ENCODE measurements at places on chromosomes 7 and 10. TPM values are rescaled to one million over a fixed set of nuclear protein-coding genes. Genes with fewer than 3 reads are reported as not detected.

DNA sequence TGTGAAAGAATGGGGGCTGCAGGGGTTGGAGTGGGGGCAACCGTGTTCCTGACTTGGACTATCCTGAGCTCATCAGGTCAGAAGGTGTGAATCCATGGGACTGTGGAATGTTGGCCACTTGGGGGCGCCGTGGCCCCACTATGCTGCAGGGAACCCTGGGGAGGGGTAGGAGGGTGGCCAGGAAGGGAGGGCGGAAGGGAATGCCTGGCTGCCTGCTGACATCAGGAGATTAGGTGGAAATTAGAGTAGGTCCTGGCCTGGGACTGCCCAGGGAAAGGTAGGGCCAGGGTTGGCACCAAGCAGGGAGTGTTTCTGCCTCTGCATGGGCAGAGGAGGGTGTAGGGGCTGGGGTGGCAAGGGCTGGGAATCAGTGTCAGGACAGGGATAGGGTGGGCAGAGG, 65.8 kb upstream of the PRSS58 start:
- peak; percentile 27 for DNase-seq

DNA sequence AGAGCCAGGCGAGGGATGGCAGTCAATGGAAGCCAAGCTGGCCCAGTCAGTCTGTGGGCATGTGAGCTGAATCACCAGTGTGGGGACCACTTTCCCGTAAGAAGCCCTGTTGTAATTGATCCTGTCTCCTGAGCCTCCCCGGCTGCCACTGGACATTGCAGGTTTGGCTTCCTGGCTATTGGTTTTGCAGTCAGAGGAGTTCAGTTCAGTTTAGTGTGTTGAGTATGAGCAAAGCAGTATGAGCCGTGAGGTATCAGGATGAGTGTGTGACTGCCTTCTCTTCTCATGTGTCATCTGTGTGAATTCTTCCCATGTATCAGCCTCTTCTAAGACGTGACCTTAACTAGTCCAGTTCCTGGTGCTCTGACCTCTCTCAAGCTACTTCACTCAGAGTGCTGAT, 227.4 kb downstream of the PRKG1 start:
- peak; percentile 62 for DNase-seq

DNA sequence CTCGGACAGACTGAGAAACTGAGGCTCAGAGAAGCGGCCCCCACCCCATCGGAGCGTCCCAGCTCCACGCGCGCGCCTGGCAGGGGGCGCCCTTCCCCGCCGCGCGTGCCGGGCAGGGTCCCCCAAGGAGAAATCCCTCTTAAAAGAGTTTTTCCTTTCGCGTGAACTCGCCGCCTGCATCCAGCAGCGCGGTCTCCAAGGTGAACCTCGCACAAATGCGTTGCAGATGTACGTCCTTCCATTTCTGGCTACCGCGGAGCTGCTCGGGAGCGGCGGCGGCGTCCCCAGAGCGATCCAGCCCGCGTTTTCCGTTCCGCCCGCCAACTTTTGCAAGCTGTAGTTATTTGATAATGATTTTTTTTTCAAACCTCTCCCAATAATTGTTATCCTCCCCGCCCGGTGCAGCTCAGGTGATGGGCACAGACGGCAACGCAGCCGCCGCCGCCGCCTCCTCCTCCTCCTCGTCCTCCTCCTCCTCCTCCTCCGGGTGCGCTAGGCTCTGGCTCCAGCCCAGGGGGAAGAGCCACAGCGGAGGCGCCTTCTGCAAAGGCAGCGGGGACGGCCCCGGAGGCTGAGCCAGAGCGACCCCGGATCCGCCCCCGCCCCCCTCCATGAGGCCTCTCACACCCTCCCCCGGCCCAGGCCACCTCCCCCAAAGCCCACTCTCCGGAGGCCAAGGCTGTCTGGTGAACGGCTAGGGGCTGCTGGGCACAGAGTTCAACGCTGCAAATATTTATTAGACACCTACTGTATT, 74.0 kb upstream of the CUX1 start:
- DNase-seq = peak; percentile 97

DNA sequence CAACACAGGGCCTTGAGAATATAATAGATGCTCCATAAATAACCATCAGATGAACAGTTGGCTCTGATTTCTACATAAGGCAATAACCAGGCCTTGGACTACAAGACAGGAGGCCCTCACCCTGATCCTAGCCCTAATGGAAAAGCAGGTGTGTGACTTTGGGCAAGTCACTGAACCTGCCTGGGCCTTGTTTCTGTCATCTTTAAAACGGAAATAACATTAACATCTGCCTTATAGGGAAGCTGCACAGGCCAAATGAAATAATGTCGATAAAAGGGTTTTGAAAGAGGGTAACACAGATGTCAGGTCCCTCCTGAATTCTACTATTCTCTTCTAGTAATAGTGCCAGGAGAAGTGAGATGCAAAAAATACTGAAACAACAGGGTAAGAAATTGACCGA, 20.7 kb downstream of the PIK3AP1 start:
- DNase-seq = no peak

DNA sequence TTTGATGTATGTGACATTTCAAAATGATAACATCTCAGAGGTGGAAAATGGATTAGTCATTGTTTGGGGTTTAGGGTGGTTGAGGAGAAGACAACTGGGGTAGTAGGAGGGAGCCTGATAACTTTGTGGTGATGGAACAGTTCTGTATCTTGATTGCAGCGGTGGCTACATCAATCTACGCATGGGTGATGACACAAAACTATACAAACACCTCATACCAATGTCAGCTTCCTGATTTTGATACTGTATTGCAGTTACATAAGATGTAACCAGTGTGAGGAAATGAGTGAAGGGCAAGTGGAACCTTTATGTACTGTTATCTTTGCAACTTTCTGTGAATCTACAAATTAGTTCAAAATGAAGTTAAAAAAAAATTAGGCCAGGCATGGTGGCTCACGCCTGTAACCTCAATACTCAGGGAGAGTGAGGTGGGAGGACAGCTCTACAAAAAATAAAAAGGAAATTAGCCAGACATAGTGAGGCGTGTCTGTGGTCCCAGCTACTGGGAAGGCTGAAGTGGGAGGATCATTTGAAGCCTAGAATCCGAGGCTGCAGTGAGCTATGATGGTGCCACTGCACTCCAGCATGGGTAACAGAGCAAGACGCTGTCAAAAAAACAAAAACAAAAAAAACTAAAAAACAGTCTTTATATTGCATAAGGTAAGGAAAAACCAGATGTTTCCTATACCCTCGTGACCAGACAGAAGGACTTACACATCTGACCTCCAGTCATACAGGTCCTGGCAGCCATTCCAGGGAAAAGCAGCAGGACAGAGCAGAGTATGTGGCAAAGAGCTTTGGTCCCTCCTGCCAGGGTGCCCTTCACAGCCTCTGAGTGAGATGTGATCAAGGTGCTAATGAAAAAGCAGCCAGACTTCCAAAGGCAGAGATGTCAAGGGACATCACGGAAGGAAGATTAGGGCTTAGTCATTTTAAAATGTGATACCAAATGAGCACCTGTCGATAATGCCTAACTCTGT, 50.8 kb downstream of the CYTH3 start:
- DNase-seq = no peak

DNA sequence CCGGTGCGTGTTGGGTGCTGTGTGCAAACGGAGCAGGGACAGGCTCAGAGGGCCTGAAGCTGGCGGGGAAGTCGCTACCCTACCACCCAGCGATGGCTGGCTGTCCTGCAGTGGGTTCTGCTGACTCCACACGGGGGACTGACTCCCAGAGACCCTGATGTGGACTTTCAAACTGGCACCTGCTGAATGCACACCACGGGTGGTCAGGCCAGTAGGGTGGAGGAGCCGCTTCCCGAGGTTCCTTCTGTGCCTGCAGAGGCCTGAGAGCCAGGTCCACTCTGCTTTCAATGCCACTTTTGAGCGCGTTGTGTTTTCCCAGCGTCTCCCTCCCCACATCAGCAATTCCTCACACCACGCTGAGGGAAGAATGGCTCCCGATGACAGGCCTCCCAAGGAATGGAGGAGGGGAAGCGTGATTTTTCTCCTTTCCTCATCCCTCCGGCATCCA, 135.3 kb downstream of the ADARB2 start:
- no peak for DNase-seq

DNA sequence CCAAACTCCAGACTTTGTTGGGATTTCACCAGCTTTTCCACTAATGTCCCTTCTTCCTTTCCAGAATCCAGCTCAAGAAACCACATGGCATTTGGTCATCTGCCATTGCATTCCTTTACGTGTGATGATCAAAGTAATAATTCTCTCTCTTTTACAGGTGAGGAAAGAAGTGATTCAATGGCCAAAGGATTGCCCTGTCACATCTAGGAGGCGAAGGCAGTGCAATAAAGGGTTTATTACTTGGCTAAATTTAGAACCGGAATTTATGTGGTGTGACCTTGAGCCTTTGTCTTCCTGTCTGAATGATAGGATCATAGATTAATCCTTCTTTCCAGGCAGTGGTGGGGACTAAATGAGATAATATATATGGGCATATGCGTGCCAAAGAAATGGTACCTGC, 58.3 kb upstream of the COBL start:
- DNase-seq = no peak

GRCh38 chr7:24172856-24173255, 111.1 kb upstream of the NPY start:
- DNase-seq = no peak

DNA sequence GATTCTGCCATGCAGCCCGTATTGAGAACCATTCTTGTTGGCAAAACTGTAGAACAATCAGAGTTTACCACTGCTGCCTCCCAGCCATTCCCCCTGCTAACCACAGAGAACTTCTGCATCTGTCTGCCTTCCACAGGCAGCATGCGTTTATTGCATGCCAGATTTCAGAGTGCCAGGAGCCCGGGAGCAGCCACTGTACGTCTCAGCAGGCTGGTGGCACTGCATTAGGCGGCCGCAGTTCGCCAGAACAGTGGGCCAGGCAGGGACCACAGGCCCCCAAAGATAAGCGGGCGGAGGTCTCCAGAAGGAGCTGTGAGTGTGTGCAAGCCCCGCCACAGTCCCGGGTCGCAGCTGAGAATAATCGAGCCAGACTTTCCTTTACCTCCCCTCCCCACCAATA, 31.8 kb downstream of the ZNF467 start:
- DNase-seq = peak; percentile 75

DNA sequence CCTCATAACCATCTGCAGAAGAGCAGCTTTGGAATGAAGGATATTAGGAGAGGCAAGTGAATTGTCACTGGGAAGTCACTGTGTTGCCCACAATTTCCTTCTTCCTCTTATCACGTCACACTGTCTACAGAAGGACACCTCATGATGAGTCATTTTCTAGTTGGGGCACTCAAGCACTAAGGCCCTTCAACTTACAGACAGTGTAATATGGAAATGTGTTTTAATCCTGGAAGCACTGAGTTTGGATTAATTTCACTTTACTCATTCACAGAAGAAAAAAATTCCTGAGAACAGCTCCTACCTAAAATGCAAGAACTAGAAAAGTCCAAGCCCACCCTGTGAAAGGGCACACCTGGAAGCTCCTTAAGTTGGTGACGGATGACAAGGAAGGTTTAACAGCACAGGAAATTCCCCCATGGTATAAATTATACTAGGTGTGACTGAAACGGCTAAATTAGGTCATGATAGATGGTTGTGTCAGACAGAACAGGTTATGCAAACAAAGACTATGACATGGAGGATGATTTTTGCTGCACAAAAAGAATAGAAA, 56.6 kb downstream of the PARD3 start:
- DNase-seq = peak; percentile 62

GRCh38 chr10:27742195-27743011, 3.2 kb downstream of the MKX start:
- DNase-seq = peak; percentile 98

- DNase-seq = no peak
These were observed 278.4 kb upstream of the SEMA3C start for GRCh38 chr7:81197266-81197665.

DNA sequence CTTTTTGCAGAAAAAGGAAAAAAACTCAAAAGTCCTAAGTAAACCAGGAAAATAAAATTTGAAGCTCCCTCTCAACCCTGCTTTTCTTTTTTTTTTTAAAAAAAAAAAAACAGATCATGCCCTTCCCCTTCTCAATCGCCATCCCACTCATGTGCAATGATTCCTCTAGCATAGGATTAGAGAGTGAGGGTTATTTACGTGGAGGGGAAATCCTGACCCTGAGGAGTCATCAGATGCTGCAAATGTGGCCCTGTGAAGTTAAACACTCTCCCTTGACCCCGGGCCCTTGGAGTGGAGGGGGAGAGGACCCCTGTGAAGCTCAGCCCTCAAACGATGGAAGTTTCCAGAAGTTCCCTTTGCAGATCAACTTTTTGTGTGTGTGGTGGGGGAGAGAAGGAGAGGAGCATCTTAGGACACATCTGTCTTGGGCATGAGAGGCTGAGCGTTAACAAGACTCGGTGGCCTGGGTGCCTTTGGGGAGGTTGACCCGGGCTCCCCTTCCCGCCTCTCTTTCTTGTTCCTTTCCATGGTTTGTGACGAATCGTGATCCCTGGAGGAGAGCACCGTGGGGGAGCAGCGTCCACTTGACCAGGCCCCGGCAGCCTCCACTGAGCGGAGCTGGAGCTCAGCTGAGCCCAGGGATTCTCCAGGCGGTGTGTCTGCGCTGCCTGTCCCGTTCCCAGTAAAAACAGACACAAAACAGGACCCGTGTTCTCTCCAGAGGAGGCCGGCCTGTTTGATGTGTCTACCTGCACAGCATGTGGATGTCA, 1.5 kb upstream of the SHH start:
- DNase-seq = peak; percentile 78

DNA sequence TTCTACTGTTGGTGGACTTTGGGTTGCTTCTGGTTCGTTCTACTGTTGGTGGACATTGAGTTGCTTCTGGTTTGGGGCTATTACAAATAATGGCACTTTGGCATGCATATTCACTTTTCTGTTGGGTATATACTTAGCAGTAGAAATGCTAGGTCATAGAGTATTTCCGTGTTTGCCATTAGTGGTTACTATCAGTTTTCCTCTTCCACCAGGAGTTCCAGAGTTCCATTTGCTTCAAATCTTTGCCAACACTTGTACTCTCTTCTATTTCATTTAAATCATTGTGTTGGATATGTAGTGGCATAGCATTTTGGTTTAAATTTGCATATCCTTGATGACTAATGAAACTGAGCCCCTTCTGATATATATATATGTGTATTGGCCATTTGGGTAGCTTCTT, 15.2 kb downstream of the UBE2D1 start:
- no peak for DNase-seq

GRCh38 chr7:144148224-144148827, 25.4 kb downstream of the OR2A14 start:
- DNase-seq = no peak

- no peak for DNase-seq
These were observed 137.4 kb downstream of the HGF start for GRCh38 chr7:81632418-81632817.

DNA sequence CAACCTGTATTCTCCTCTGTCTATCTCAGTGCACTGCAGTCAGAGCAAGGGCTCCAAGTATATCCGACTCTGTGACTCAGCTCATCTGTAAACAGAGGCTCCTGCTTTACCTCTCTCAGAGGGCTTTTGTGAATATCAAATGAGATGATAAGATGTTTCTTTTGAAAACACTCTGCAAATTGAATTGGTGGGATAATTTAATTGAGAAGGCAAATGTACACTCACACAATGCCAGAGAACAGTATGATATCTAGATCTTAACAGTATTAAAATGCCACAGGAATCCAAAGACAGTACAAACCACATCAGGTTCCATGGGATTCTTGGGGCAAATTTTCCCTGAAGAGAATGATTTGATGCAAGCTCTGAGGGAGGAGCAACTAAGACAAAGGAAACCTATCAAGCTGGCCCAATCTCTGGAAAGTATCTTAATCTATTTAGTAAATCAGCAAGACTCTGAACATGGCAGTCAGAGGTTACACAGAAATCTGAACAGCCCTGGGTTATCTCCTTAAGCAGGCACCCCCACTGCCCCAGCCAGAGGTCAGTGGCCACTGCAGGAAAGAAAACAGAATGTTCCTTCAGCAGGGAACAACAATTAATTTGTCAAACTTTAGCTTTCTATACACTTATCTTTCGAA, 45.9 kb downstream of the DOCK4 start:
- DNase-seq = no peak

Gene ZNF789
- total RNA-seq = 6.9 TPM

Gene CUTC
- 11.8 TPM for total RNA-seq

Gene SLC26A4
- 0.36 TPM for total RNA-seq
